ENCODE measurements at places on chromosomes 16 and 17.

GRCh38 chr17:54727624-54728023 is 173.0 kb upstream of the TOM1L1 start:
- DNase-seq = no peak

GRCh38 chr17:21389394-21389793 is 13.2 kb downstream of the KCNJ12 start:
- DNase-seq = no peak

- no peak for DNase-seq
Observed at GRCh38 chr16:85640254-85640558, 27.1 kb downstream of the GSE1 start.

DNA sequence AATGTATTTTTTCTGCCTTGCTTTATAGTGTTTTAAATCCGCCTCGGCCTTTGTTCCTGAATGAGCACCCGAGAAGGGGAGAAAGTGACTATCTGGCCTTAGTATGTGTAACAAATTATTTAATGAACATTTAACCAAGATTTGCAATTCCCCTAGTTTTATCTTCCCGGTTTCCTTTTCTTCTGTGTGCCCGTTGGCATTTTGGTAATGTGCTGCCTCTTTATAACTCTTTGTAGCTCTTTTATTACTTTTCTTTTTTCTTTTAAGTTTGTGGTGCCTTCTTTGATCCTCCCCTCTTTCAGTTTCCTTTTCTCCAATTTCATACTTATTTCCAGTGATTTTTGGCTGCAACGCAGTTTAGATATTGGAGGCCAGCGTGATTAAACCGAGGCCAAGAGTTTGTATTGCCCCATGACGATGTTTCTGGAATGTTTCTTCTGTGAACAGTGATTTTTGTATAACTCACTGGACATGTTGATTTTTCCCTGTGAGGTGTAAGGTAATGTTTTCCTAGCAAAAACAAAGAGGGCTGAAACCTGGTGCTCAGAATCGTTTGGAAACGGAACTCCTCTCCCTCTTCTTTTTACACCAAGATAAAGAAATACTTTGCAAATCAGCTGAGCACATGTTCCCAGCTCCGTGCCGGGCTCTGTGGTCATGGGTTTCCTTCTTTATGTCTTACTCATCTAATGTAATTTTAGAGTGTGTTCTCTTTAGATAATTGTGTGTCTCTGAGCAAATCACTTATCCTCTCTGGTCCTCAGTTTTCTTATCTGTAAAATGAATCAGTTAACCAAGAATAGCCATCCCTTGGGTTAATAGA is 344.3 kb downstream of the WWOX start:
- DNase-seq = peak; percentile 78

DNA sequence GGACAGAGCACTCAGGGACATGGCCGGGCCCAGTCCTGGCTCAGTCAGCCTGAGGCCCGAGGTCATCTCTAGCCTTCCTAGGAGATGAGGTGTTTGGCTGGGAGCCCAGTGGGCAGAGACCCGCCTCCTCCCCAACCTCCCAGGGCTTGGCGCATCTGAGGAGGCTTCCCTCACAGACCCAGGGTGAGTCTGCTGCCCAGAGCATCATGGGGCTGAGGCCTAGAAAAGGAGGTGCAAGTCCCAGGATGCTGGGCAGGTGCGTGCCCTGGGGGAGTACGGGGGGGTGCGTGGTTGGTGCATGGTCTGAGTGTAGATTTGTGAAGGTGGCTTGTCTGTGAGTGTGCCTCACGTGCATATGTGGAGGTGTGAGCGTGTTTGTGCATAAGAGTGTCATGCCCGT is 4.7 kb downstream of the PDE6G start:
- DNase-seq = peak; percentile 75

DNA sequence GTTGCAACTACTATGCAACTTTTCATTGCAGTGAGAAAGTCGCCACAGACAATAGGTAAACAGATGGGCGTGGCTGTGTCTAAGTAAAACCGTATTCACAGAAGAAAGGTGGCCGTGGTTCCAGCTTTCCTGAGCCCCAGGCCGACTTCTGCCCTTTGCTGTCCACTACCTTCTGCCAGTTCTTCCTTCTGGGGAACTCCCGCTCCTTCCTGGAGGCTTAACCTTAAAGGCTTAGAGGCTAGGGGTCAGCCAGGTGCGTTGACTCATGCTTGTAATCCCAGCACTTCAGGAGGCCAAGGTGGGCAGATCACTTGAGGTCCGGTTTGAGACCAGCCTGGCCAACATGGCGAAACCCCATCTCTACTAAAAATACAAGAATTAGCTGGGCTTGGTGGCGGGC is 2.1 kb upstream of the SEPTIN12 start:
- no peak for DNase-seq

- DNase-seq = no peak
Observed at GRCh38 chr17:63918305-63918704, 334 bp downstream of the GH1 start.

- no peak for DNase-seq
Observed at GRCh38 chr17:31202968-31203367, 94.1 kb downstream of the OMG start.

- DNase-seq = no peak
Observed at GRCh38 chr17:57724026-57724728, 20.9 kb downstream of the CCDC182 start.

GRCh38 chr17:13601322-13601775 is 380 bp downstream of the HS3ST3A1 start:
- no peak for DNase-seq

DNA sequence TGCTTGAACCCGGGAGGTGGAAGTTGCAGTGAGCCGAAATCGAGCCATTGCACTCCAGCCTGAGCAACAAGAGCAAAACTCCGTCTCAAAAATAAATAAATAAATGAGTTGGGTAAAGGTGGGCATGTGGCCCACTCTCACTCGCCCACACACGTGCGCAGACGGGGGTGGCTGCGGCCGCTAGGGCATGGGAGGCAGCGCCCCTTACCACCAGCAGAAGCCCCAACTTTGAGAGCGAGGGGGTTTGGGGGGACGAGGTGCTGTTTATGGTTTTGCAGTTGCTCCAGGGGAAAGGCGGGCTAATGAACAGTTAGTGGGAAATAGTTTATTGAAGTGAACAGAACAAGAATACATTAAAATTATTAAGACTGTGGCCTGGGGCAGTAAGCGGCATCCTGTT is 14.9 kb upstream of the RBFOX3 start:
- DNase-seq = no peak
